ENCODE measurements at places on chromosomes 6 and 20. TPM values are rescaled to one million over a fixed set of nuclear protein-coding genes. Genes with fewer than 3 reads are reported as not detected.

DNA sequence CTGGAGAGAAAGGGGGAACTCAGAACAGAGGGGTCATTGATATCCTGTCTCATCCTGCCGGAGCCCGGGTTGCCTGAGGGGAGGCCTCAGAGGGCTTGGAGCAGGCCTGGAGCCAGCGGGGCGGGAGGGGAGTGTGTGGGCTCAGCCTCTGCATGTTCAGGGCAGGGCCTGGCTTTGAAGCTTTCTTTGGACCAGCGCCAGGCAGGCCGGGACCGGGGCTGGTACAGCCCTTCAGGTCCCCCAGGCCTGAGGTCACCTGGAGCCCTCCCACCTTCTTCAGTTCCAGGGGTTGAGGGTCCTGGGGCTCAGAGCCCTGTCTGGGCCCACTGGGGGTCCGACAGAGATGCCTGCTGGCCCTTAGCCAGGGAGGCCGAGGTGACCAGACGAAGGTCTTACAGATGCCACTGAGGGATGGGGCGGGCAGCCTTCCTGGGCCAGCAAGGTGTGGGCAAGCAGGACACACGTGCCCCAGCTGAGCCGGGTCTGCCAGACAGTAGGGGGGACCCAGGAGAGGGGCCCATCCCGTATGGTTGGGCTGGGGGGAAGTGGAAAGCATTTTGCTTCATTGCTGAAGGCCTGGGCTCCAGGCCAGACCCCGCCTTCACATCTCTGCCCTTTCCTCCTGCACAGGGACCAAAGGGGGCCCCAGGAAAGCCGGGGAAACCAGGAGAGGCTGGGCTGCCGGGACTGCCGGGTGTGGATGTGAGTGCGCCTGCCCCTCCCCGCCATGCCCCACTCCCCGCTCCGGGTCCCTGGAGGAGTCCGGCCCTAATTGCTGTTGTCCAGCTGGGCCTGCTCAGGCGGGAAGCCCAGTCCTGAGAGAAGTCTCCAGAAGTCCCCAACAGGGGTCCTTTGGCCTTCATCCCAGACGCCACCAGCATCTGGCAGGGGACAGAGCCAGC is 2.0 kb downstream of the COL9A3 start:
- DNase-seq: no peak

- no peak for DNase-seq
Measured at GRCh38 chr20:21681234-21681921, 24.1 kb upstream of the PAX1 start.

DNA sequence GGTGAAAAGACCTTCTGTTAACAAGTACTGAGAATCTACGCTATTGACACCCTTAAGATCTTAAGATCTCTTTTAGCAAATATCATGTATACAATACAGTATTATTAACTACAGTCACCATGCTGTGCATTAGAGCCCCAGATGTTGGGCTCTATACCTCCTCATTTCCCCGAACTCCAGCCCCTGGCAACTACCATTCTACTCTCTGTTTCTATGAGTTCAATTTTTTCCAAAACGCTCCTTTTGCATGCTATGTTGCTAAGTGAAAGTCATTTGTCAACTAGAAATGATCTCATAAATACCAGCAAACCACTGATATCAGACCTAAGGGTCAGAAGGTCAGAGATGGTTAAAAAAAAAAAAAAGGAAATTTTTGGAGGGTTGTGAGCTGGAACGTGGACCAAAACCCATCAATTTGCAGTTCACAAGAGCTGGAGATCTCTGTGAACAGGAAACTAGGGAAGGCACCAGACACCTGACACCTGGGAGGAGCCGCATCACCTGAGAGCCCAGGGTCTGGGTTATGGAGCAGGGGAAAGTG is 122.0 kb upstream of the KCNK16 start:
- DNase-seq: no peak

DNA sequence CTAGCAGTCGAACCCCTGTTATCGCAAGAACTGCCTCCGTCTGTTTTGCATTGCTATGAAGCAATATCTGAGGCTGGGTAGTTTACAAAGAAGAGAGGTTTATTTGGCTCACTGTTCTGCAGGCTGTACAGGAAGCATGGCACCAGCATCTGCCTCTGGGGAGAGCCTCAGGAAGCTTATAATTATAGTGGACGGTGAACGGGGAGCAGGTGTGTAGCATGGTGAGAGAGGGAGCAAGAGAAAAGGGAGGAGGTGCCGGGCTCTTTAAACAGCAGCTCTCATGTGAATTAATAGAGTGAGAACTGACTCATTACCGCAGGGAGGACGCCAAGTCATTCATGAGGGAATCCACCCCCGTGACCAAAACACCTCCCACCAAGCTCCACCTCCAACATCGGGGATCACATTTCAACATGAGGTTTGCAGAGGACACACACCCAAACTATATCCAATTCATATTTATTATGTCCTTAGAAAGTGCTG is 172.6 kb upstream of the KCNG1 start:
- no peak for DNase-seq

DNA sequence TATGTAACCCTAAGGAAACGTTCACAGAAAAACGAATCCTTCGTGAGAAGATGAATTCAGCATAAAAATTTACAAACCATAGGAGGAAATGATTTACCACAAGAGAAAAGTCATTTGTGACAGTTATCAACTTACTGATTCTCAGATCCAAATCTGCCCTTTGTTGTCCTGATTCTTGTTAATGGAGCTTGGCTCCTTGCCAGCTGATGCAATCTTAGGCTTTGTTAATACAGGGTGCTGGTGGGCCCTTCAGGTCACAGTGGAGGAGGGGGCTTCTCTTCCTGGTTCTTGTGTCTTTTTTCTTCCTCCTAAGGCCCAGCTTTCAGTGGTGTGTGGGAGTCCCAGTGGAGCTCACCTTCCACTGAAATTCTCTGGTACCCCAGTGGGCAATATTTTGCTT is 108.4 kb upstream of the MAP3K7 start:
- no peak for DNase-seq

DNA sequence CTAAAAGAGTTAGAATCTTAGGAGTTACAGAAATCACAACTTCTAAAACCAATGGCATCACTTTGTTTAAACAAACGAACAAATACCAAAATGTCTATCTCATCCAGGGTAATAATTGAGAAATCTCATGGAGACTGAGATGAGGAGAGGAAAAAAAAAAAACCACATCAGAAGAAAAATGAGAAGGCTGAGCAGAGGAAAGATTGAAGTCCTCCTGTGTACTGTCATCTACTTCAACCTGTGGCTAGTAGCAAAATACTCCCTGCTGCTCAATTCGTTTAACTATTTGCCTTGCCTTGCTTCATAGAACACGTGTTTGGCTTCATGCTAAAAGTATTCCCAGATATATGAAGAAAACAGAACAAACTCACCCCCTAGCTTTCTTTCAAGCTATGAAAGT is 143.7 kb downstream of the PDE10A start:
- no peak for DNase-seq

GRCh38 chr6:14598017-14598864 is 480.7 kb downstream of the CD83 start:
- DNase-seq: peak; percentile 32

- no peak for DNase-seq
Measured at GRCh38 chr6:5552243-5552642, 290.9 kb downstream of the FARS2 start.

CFB gene
- polyA plus RNA-seq: not detected

HLA-DRB5 gene
- 23.8 TPM for polyA plus RNA-seq

EXOC2 gene
- polyA plus RNA-seq: 12.2 TPM

INSM1 gene
- not detected for polyA plus RNA-seq

Data from B cell (primary cell).